ENCODE measurements at places on chromosomes 1 and 21.

DNA sequence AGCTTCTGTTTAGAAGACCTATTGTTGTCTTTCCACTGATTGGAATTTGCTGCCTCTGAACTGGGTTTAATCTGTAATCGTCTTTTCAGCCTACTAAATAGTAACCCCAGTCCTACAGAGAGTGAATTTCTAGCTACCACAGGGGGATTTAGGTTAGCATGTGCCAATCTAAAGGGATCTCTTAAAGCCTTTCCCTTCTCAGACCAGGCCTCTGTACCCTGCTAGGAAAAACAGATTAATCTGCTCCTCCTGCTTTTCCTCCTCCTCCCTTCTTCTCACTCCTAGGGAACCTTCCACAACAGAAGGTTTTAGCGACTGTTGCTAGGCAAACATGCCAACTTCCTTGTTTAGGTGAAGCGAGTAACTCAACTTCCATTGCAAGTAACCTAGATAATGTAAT is 1.3 kb upstream of the RC3H1 start:
- peak; percentile 69 for DNase-seq

DNA sequence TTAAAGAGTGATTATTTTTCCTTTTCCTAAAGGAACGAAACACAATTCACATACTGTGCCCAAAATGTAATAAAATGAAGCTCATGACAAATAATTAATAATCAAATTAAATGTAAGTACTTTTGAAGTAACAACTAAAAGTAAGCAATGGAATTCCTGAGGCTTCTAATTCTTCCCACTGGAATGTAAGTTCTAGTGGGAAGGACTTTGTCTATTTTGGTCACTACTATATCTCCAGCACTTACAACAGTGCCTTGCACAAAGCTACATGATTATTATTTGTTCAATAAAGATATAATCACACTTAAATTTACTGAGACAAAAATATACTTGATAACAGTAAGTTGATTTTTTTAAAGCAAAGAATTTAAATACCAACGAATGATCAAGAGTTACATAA is 128.8 kb downstream of the COQ8A start:
- DNase-seq = no peak

DNA sequence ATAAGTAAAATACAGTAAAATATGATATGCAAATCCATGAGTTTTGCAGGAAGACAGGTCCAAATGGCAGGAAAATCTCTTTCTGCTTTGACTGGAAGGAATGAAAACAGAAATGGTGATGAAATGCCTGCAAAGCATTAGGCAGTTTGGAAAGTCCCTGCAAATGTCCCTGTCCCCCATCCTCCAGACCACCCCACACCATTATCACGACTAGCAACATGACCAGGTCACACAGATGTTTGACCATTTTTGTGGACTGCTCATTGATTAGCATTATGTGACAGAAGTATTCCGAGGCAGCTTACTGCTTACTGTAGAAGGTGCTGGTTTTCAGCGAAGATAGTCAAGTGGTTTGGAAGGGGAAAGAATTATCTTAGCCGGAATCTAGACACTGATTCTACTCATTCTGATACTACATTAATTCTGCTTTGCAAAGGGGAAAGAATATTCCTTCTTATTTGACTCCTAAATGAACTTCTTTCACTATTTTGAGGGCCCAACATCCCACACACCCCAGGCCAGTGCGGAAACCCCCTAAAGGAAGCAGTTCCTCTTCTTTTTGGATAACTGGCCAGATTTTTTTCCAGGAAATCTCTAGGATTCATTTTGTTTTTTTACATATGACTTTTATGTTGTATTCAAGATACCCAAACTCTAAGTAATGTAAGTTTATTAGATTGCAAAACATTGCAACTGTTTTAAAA is 9.5 kb upstream of the CR2 start:
- DNase-seq = no peak

- DNase-seq = peak; percentile 60
Measured at GRCh38 chr1:80893115-80893514, 907.6 kb upstream of the ADGRL2 start.

DNA sequence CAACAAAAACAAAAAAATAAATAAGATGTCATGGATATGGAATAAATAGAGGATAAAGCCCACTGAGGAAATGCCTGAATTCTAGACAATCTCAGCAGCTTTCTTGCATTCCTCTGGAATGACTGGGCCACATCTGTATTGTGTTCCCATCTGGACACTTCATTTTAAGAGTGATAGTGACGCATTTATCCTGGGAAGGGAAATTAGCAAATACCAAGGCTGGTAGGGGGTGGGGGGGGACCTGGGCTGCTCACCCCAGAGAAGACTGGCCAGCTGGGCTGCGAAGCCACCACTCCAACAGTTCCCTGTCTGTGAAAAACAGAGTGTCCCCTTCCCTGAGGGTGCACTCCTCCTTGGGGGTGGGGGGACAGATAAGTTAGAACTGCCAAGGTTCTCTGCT is 106.3 kb downstream of the HIVEP3 start:
- no peak for DNase-seq

Data from common myeloid progenitor, CD34-positive (primary cell).